ENCODE measurements at places on chromosomes 3 and 15.

DNA sequence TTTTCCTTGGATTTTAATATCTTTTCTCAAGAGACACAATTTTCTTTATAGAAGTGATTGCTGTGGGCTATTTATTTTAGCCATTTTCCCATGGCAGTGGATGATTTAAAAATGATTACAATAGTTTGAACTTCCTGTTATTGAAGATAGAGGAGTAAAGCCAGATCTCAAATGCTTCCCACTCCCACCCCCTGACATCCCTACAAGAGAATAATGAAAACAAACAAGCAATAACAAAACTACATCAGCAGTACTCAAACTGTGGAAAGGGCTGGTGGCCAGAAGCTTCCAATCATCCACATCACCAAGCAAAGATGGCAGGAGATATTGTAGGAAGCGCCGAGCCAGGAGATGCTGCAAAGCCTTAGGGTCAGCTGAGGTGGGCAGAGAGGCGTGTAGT is 831.1 kb upstream of the NR2F2 start:
- DNase-seq, result no peak

DNA sequence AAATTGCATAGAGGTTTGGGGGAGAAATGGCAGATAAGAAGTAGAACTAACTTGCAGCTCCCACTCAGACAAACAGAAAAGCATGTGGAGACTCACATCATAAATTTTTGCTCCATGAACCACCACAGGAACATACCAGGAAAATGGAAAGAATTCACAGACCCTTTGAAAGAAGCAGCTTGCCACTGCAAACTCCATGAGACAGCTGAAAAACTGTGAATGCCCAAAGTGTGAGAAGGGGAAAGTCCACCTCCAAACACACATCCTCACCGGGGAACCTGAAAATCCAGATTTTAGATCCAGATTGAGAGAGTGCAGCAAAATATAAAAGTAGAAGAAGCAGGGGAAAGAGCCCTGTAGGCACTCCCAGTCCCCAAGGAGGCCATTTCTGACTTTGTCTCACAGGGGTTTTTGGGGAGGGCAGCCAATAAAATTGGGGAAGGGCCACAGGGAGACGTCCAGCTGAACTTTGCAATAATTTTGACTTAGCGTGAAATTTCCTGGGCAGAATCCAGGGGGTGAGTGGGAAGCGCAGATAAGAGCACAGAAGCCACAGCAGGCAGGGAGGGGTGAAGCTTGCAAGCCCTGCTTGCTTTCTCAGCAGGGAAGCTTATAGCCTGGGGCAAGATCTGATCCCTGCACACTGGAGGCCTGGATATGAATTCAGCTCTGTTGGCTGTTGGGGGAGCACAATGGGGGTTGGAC is 183.4 kb upstream of the UBE2E2 start:
- no peak for DNase-seq

GRCh38 chr15:39397883-39398282 is 183.0 kb upstream of the THBS1 start:
- DNase-seq, result no peak

DNA sequence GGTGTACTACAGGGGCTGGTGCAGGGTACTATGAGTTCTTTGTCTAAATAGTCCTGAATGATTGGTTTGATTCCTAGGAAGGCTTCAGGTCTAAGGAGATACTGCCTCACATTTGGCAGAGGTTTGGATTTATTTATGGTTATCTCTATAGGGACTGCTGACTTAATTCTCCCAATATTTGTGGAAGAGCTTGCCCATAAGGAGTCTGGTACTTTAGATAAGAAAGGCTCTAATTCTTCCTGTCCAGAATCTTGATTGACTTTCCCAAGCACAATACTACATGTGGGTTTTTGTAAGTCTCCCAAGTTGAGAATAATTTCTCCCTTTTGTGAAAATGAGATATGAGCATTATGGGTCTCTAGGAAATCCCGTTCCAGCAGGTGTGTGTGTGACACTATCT is 36.7 kb upstream of the AP4E1 start:
- no peak for DNase-seq

GRCh38 chr3:61912158-61912557 is 350.8 kb downstream of the PTPRG start:
- DNase-seq, result no peak

GRCh38 chr15:43440721-43441281 is 52.2 kb downstream of the TP53BP1 start:
- DNase-seq, result peak; percentile 85

GRCh38 chr3:141346418-141346817 is 21.9 kb upstream of the ZBTB38 start:
- DNase-seq, result no peak

DNA sequence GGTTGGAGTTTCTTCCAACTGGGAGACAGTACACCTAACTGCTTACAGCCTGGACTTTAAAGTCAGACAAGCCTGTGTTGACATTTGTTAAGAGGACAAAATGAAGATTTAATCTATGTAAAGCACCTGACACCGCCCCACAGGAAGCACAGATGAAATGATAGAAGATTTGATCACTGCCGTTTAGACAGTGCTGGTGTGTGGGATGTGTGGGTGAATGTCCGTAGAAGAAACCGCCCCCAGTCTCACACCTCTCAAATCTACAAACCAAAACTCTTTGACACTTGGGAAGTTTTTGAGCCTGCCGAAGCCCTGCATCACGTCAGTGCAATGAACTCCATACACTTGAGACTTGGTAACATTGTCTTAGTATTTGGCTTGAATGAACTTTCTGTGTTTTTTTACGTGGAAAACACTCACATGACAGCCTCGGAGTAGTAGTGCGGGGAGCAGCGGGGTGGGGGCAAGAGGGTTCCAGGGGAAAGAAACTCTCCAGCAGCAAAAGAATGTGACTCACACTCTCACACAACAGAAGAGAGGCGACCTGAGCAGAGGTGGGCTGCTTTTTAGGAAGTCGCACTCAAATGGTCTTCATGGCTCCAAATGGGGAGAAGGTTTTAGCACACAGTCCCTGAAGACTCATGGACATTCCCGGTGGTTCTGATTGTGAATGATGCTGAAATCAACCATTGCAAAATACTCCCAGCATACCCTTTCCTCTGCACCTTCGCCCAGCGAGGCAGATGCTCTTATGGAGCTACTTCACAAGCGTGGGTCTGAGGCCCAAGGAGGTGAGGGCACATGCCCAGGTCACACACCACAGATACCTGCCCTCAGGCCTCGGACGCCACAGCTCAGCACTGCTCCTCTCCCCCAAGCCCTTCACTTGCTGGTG is 79.2 kb downstream of the SRGAP3 start:
- no peak for DNase-seq

DNA sequence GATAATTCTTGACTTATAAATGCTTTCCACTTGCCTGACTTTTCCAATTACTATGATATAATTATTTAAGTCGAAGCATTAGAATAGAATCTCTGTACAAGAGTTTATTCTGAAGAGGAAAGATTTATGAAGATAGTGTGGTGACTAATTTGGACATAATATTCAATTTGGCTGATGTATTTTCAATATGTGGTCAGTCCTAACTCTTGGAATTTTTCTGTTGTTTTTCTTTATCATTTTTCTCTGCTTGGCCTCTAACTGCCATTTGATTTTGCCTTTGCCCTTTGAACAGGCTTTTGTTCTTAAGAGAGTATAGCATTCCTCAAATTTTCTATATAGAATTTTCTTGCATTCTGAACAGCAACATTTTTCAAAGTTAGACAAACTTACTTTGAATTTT is 2.6 kb upstream of the MDFIC2 start:
- DNase-seq, result no peak

DNA sequence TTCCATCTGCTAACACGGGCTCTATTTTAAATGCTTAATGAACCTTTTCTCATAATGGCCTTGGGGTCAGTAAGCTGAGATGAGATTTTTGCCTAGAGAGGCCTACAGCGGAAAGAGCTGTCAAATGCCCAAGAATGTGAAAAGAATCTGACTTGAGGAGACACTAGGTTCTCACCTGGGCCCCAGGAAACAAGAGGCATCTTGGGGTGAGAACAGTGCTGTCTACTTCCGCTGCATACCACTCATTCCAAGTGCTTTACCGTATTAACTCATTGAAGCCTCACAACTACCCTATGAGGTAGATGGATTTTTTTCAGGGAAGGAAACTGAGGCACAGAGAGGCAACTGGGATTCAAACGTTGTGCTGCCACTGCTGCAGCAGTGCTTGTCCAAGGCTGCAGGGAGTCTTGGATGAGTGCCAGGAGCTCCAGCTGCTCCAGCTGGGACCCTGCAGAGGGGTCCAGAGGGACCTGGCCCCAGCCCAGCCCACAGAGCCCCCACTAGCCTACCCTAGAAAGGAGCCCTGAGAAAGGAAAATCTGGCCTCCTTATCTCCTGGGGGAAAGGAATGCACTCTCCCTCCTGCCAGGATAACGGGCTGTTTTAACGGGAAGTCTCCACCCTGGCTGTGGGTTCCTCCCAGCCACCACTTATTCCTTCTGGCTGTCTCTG is 68.4 kb downstream of the SLC12A8 start:
- DNase-seq, result no peak

DNA sequence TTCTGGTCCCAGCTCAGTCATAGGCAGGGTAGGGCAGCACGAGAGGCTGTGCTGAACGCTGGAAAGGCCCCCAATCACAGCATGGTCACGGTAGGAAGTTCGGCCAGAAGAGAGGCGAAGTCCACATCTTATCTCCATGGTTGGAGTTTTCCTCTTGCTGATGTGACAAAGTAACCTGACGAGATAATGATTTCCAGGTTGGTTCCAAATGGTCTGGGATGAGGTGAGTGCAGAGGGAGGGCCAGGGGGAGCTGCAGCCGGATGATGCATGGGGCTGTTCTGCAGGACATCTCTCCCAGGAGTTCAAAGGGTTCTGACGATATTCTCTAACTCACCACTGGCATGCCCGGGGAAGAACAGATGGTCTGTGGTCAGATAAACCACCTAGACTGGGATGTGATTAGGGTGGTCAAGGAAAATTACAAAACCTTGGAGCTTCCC is 83.2 kb upstream of the WNT5A start:
- no peak for DNase-seq

GRCh38 chr3:119898478-119899191 is 116.7 kb downstream of the NR1I2 start:
- DNase-seq, result no peak

DNA sequence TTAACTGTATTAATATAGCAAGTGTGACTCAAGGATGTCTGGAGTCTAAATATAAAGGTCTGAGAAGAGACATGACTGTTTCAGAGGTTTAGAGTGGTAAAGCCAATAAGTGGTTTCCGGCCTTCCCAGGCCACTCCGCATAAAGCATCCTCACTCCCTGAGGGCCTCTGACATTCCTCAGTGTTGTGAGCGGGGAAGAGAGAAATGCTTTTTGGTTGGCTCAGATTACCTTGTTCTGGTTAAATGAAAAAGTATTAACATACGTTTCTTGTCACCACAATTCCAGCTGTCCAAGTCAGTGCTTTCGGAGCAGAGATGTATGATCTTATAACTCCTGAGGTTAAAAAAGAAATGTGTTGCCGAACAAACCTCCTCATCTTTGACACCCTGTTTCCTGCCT is 103.8 kb downstream of the RBMS3 start:
- DNase-seq, result no peak

DNA sequence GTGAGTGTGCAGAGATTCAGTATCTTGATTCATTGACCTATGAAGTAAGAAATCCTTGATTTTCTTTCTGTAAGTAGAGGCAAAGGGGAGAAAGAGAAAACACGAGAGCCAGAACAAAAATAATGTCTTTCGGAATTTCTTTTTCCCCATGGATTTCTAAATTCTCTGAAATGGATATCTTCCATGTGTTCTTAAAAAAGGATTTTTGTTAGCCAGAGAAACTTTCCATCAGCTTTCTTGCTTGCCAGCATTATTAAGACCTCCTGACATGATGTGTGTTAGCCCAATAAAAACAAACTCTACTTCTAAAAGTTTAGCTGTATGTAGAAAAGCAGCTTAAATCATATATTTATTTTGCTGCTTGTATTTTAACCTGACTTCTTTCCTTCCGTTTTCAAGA is 122.3 kb upstream of the AADACL2 start:
- no peak for DNase-seq

- no peak for DNase-seq
Observed at GRCh38 chr3:111603679-111604078, 8.5 kb upstream of the ZBED2 start.

GRCh38 chr3:59286791-59287531 is 237.1 kb upstream of the CFAP20DC start:
- DNase-seq, result no peak

DNA sequence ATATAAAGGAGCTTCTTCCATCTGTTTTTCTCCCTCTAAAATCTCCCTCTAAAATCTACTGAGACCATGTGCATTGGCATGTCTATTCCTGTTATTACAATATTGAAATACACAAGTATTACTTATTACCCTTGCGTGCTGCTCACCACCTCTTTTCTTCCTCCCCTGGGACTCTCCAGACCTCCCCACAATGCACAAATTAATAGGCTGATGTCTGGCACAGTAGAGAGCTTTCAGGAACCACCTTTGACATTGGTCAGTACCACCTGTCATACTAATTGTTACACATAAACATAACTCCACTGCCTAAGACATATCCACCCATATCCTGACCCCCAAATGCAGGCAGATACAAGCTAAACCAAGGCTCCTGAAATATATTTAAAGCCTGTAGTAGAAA is 722.6 kb downstream of the FHIT start:
- DNase-seq, result no peak

DNA sequence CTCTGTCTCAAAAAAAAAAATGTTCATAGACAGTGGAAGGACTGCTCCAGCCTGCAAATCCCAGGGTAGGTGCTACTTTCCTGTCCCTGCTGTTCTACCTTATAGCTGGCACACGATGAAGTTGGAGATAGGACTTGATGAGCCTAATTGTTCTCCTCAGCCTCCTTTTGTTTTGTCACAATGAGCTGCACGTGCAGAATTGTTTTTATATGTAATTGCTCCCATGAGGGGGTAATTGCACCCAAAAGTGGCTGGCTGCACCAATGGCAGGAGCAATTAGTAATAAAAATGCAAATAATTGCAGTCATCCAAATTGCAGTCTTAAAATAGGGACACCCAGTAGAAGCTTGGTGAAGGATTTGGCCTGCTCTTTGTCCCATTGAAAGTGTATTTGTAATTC is 63.0 kb upstream of the PFN2 start:
- DNase-seq, result no peak

DNA sequence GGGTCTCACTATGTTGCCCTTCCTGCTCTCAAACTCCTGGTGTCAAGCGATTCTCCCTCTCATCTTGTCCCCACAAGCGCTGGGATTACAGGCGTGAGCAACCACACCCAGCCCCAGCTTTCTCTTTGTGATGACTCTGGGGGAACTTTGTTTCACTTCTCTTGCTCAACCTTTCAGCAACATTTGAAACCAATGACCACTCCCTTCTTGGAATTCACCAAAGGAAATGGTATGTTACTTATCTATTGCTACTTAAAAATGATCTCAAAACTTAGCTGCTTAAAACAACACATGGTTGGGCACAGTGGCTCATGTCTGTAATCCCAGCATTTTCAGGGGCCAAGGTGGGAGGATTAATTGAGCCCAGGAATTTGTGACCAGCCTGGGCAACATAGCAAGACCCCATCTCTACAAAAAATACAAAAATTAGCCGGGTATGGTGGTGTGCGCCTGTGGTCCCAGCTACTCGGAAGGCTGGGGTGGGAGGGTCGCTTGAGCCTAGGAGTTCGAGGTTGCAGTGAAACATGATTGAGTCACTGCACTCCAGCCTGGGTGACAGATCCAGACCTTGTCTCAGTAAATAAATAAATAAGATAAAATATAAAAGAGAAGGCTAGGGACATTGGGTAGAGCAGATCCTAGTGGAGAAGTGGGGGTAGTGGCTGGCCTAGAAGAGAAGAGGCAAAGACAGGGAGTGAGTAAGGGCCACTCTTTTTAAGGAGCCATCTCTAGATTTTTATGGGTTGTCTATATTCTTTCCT is 10.3 kb upstream of the COPG1 start:
- no peak for DNase-seq

Measured in NCI-H446 treated with DMSO at 0.1 percent for 48 hours (cell line).